ENCODE measurements at places on chromosomes 3 and 15.

- no peak for DNase-seq
These were observed 20.5 kb downstream of the POLR2M start for GRCh38 chr15:57727031-57727430.

DNA sequence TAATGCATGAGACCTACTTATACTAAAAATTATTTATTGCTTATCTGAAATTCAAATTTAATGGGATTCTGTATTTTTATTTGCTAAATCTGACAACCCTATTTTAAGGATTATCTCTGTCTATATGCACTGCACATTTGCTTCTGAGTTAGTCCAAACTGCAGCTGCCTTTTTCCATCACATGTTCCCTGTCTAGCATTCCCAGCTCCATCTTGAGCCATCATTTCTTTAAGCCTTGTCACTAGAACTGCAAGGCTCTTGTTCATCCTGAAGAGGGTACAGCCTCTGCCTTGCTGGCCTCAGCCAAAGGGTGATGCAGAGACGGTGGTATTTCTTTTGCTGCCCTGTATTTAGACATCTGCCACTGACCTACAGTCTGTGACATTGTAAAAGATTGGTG, 125.8 kb upstream of the STT3B start:
- DNase-seq: no peak

- no peak for DNase-seq
These were observed 25.0 kb downstream of the KCNMB2 start for GRCh38 chr3:178561239-178561638.

GRCh38 chr15:64701482-64702184, 73.8 kb downstream of the RBPMS2 start:
- no peak for DNase-seq

GRCh38 chr3:124700880-124701684, 29.2 kb upstream of the UMPS start:
- no peak for DNase-seq

DNA sequence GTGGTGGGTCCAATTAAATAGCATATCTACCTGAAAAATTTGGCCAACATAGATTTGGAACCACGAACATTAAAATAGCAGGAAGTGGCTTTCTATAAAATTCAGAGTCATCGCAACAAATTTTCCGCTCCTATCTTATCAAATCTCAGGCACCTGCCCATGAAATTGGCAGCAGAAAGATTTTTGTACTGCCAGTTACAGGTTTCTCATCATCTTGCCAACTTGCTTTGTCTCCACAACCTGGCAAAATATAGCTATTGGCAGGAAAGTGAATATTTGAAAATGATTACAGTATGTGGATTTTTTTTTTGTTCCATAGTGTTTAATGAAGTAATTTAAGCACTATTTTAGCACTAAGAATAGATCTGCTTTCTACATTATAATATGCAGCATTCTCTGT, 161.6 kb upstream of the LRRC3B start:
- DNase-seq: no peak

DNA sequence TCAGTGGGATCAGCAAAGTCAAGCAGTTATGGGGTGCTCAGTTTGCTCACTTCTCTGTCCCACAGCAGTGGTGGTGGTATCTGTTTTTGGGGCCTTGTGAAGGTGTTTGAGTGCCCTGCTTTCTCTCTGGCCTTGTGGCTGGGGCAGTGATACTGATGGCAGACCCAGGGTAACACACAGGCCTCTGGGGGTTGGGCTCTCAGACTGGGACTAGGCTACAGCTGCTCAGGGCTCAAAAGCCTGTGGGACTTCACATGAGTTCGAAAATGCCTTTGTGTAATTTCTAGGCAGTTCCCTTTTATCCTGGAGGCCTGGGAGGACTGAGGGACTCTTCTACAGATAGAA, 75.3 kb downstream of the STXBP5L start:
- no peak for DNase-seq

GRCh38 chr3:24479816-24480215, 14.8 kb downstream of the THRB start:
- DNase-seq: no peak

DNA sequence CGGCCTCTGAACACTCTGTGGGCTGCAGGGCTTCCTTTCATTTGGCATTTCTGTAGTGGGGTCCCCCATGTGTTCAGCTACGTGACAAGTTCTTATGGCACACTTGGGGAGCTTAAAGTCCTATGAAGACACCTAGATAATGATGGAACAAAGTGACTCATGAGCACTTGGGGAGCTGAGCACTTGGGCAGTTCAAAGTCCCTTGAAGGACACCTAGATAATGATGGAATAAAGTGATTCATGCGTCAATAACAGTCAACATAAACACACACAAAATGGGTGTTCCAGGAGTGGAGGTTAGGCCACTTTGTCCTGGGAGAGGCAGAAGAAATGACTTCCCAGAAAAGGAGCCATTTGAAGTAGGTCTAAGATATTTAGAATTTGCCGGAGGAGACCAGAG, 66.6 kb downstream of the LDHAL6B start:
- DNase-seq: no peak

All from occipital lobe (tissue), 3 donors.